ENCODE measurements at places on chromosomes 1 and 21.

- peak; percentile 34 for DNase-seq
These were observed 13.1 kb upstream of the DUSP12 start for GRCh38 chr1:161736335-161736969.

DNA sequence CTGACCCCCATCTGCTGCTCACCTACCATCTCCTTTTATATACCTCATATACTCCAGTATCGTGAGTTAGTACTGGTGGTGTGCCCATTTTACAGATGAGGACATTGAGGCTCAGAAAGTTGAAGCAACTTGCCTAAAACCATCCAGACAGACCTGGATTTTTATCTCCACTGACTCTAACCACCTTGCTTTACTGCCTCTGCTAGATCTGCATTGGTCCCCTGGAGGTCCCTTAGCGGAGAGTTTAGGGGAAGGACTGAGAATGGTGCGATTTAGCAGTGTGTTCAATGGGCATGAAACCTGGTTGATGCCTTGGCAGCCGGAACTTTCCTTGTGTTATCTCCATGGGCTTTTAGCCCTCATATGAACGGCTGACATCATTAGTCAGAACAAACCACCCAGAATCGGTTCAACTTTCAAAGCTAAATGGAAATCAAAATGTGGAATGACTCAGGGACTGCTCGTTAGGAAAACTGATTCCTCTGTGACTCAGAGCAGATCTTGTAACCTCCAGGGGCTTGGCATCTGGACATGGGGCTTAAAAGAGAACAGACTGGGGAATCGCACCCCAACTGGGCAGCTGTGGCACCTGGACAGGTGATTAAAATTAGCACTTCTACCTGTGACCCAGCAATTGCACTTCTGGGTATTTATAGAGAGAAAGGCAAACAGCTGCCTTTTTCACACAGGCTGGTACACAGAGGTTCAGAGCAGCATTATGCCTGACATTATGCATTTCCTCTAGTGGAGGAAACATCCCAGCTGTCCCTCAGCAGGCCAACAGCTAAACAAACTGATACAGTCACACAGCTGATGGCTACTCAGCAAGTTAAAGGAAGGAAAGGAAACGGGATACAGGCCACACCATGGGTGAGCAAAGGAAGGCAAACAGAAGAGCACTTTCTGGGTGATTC, 25.3 kb downstream of the TMEM51 start:
- DNase-seq = no peak

GRCh38 chr1:187228790-187229189, 400.0 kb downstream of the PLA2G4A start:
- DNase-seq = no peak

- no peak for DNase-seq
These were observed 666 bp downstream of the CSF3R start for GRCh38 chr1:36481771-36482723.

DNA sequence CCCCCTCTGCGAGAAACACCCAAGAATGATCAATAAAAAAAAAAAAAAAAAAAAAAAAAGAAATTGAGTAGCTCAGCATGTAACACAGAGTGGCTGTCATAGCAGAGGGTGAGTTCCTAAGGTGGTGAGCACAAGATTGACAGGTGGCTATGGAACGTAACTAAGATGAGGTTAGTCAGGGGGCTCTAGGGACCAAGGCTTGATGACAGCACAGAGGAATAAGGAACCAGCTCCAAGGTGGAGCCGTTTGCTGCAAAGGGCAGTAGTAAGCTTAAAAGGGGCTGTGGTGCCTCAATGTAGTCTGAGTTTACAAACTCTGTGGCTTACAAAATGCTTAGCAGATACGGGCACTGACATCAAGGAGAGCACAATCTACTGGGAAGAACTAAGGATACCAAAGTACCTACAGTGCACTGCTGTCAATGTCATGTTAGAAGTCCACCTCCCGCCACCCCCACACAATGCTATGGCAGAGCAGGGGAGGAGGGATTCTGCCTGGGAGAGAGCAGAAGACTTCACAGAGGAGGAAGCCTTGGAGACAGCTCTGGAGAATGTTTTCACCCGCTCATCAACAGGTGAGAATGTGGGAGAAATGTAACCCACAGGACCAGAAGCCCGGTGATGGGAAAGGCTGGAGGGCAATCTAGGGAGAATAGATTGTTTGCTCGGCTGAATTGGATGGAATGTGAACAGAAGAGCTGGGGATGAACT, 13.1 kb downstream of the IQGAP3 start:
- no peak for DNase-seq

DNA sequence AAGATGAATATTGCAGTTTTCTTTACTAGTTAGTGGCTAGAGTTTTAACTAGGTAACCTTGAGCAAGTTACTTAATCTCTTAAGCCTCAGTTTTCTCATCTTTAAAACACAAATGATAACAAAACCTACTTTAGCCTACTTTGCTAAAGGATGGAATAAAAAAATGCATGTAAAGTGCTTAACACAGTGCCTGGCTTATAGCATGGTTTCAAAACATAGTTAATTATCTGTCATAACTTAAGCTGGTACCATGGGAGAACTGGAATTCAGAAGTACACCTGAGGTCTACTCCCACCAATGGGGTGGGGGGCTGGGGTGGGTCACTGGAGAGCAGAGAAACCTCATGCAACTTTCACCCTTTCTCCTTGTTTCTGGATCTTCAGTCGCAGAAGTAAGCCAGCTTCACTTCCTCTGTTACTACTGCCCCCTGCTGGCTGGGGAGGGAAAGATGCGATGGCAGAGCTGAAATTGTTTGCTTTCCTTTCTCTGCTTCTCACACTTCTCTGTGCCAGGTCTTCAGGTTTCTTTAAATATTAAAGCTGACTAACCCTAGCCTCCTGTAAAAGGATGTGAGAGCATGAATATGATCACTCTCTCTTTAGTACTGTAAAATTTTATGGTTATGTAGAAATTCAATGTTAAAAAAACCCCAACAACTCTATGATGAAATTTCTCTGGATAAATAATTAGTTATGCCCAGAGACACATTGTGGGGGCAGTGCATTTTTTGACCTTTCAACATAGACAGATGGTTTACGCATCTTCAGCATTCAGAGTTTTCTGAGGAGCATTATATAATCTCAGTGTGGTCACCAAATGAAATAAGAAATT, 324.2 kb downstream of the HLX start:
- DNase-seq = peak; percentile 74

DNA sequence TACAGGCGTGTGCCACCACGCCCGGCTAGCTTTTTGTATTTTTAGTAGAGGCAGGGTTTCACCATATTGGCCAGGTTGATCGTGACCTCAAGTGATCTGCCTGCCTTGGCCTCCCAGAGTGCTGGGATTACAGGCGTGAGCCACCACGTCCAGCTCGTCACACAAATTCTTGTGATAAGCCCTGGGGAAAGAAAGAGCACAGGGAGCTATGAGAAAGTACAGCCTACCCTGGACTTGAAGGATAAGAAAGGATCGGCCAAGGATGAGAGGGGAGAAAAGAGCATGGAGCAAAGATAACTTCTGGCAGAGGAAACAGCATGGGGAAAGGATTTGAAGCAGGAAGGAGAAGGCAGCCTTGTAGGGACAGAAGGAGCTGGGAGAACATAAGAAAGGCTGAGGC, 29.2 kb downstream of the SESN2 start:
- DNase-seq = no peak

GRCh38 chr21:46119144-46119636, 21.3 kb downstream of the COL6A2 start:
- DNase-seq = no peak

GRCh38 chr1:204287466-204287891, 72.2 kb downstream of the PLEKHA6 start:
- DNase-seq = no peak

All from activated CD4-positive, alpha-beta T cell treated with anti-CD3 and anti-CD28 coated beads, Interleukin-2, Interleukin-4, amounts not matched to agents 100 ng/mL and 50 ng/mL, durations not matched to agents 16 hours and 8 hours (primary cell).